ENCODE measurements at places on chromosomes 5 and 9.

DNA sequence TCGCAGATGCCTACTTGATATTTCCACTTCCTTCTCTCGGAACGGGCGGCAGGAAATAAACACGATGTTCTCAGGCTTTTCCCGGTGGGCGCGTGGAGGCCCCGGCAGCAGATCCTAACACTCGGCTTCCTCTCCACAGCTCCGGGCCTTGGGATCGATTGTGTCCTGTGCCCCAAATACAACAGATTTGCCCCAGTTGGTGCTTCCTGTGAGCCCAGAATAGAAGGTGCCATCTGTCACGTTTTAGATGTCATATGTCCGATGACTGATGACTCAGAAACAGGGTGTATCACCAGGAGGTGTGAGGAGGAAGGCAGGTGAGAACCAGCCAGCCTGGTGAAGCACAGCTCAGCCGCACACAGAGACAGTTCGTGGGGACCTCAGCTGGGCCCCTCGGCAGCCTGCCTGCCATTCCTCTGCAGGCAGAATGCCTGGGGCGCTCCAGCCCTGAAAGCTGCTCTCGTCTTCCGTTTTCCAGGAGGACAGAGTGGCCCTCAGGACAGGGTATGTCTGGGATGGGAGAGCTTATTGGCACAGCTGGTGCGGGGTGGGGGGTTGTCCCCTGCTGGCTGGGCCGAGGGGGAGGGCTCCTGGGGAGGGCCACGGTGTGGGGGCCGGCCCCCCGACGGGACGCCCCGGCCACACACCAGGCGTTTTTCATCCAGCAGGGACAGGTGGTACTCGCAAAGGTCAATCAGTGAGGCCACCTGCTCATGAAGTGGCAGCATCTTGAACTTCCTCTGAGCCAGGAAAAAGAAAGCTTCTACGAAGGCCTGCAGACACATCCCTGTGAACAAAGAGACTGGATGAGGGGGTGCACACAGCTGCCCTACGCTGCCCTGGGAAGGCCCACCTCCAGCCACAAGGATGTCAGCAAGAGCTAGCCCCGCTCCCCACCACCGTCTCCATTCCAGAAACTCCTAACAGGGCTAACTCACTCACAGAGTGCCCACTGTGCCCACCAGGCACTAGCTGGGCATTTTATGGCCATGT lies 171.0 kb downstream of the DAB2IP start:
- DNase-seq, result no peak

GRCh38 chr9:134055981-134056461 lies 11.8 kb downstream of the BRD3 start:
- DNase-seq, result no peak

- DNase-seq, result no peak
Observed at GRCh38 chr5:55306641-55307382, 682 bp downstream of the DHX29 start.

DNA sequence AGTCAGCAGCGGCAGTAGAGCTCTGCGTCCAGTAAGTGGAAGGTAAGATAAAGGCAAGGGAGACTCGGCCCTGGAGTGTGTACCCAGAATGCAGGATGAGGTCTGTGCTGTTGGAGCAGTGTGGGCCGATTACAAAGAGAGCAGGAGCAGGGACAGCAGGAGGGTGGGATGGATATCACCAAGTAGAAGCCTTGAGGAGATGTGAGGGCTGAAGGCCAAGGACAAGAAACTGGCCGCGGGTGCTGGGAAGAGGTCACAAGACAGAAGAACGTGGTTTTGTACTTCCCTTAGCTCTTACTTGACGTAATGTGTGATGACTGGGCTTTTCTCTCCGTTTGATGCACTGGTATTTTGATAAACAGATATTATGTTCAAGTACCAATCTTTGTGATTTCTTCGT lies 43.7 kb downstream of the OR2V1 start:
- no peak for DNase-seq

DNA sequence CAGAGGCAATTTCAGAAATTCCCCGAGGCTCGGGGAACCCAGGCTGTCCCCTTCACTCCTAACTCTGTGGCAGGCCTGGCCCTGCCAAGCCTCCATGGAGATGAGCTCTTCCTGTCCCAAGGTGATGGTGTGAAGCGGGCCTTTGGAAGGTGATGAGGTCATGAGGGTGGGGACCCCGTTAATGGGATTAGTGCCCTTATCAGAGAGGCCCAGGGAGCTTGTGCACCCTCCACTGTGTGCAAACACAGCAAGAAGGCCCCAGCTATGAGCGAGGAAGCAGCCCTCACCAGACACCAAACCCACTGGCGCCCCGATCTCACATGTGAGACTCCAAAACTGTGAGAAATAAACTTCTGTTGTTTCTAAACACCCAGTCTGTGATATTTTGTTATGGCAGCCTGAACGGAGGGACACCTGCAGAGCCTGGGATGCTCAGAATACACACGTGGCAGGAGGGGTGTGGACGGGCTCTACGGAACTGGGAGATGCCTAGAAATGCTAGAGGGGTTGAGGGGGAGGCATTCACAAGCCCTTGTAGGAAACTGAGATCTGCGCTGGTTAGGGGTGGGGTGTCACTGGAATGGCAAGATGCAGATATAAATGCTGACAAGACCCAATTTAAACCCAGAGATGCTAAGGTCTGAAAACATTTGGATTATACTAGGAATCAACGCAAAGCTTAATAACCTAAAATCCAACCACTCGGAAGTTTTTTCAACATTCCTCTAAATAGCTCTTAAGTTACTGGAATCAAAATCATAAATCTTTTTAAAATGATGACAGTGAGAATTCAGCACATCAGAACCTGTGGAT lies 46.9 kb downstream of the ADAMTS2 start:
- DNase-seq, result no peak

All from stimulated activated CD4-positive, alpha-beta T cell treated with anti-CD3 and anti-CD28 coated beads, Interleukin-12 subunit alpha, Interleukin-12 subunit beta, amount 100 ng/mL, for 4 hours (primary cell).